ENCODE measurements at places on chromosomes 3 and 15.
A peak's percentile ranks its signal among the peaks of the same experiment; 100 is the strongest.

GRCh38 chr3:170776887-170777563 lies 93.0 kb downstream of the RPL22L1 start:
- no peak for DNase-seq

DNA sequence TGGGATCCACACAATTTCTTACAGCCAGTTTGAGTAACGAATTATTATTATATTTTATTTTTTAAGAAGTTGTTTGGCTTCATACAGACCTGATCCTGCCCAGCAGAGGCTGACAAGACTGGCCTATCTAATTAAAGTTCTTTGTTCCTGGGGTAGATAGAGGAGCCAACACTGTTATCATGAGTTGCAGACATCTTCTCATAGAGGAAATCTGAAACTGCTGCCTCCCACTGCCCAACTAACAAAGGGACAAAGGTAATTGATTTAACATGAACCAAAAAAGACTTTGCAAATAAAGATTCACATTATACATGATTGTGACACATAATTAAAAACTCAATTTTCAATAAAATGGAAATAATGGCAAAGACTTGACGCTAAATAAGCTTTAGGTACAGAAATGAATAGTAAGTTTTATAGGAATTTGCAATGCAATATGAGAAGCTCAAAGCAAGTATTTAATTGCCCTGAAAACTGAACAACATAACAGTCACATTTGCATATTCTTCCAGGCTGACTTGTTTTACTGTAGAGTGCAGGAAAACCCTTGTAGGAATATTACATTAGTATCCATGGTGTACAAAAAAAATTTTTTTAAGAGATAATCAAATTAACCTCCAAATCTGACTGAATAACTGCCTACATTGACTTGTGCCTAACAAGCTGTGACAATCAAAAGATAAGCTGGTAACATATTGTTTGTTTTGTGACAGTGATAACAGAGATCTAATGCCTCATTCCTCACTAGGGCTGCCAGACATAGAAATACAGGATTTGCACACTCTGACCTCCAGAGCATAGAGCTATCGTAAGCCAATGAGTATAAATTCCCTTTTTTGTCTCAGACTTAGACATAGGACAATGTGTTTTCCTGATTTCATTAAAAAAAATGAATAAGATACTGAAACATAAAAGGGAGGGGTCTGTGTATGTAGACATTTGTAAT lies 273.2 kb downstream of the MFSD1 start:
- no peak for DNase-seq

GRCh38 chr3:24846286-24846860 lies 351.7 kb upstream of the THRB start:
- no peak for DNase-seq

- no peak for DNase-seq
These were observed 165.9 kb downstream of the STAC start for GRCh38 chr3:36546226-36546625.

DNA sequence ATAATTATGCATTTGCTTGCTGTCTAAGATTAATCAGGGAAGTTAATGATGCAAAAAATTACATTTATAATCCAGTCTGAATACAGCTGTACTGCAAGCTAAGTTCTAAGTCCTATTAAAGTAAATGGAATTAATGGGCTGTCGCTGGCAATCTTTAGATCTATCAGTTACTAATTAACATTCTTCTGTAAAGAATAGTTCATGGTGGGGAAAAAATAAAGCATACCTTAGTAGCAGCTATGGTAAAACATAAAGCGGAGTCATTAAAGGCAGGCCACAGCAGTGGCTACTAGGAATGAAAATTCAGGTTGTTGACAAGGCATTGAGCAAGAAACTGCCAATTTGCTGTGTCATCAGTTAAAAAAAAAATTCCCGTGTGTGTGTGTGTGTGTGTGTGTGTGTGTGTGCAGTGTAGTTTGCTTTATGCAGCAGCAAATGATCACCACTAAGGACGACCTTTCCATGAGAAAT lies 129.8 kb downstream of the ZNF385D start:
- DNase-seq: no peak

- no peak for DNase-seq
These were observed 28.8 kb downstream of the WNT5A start for GRCh38 chr3:55458181-55458790.

- DNase-seq: no peak
These were observed 224.1 kb upstream of the TPRG1 start for GRCh38 chr3:188947401-188948280.

DNA sequence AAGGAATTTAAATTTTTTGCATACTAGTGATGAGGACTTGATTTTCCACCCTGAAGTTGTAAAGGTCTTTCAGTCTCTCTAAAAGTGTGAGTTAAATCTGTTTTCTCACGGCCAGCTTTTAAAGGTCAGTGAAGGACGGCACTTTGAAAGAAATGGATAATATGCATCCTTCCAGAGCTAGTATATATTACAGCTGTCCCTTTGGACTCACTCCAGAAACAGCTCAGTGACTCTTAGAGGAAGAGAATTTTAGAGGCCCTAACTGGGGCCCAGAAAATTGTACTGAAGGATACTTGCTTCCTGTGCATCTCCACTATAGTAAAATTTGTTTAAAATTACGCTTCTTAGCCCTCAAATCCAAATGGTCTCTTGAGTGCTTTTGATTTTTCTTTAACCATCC lies 41.6 kb downstream of the PIK3CA start:
- DNase-seq: no peak

DNA sequence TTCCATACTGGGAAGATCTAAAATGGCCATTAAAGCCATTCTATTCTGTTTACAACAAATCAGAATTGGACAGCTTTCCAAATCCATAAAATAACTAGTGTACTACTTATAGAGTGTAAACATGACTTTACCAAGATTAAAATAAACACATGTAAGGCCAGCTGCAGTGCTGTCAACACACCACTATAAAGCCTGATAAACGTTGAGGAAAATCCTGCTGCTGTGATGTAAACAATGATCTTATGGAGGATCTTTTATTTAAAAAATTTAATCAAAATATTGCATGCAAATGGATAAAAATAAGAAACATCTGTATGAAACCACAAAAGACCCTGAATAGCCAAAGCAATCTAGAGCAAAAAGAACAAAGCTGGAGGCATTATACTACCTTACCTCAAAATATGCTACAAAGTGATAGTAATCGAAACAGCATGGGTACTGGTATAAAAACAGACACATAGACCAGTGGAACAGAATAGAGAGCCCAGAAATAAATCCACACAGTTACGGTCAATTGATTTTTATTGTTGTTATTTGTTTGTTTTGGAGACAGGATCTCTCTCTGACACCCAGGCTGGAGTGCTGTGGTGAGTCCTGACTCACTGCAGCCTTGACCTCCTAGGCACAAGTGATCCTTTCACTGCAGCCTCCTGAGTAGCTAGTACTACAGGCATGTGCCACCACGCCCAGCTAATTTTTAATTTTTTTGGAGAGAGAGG lies 428.8 kb upstream of the C2CD4B start:
- DNase-seq: no peak

DNA sequence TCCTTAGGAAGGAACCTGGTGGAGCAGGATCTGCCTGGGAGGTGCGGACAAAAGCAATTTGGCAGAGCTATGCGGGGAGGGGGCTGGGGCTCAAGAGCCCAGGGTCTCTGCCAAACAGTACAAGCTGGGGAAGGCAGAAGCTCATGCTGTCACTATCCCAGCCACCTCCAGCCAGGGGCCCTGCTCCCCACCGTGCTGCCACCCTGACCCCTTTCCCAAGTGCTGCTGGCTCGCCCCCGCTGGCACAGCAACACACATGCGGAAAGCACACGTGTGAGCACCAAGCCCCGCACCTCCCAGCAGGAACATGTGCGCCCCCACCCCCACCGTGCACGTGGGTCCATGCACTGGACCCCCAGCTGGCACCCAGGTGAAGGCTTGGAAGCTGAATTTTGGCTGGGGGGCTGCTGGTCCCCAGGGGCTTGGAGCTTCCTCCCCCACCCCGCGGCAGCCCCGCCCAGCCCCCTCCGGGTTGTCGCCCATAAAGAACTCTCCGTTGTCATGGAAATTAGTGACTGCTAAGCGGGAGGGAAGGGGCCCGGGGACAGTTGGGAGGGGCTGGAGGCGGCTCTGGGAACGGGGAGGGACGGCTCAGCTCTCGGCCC lies 742 bp downstream of the CAMKV start:
- no peak for DNase-seq

DNA sequence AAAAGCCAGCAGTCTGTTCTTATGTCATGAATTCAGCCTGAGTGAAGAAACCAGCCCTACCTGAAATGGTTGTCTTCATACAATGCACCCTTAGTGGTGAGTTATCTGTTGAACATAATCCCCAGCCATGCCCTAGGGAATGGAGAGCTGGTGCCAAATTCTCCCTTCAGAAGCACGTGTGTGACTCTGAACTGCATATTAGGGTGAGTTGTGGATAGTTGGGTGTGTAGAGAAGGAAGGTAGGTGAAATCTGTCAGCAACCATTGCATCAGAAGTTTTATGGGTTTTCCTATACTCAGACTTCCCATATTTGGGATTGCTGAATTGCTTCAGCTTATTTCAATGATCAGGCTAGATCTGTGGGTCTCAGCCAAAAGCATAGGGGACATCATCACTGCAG lies 46.5 kb upstream of the TP63 start:
- no peak for DNase-seq

GRCh38 chr3:193996641-193997089 lies 139.3 kb upstream of the HES1 start:
- DNase-seq: no peak

GRCh38 chr3:139182143-139182542 lies 137.5 kb upstream of the PRR23C start:
- DNase-seq: no peak

DNA sequence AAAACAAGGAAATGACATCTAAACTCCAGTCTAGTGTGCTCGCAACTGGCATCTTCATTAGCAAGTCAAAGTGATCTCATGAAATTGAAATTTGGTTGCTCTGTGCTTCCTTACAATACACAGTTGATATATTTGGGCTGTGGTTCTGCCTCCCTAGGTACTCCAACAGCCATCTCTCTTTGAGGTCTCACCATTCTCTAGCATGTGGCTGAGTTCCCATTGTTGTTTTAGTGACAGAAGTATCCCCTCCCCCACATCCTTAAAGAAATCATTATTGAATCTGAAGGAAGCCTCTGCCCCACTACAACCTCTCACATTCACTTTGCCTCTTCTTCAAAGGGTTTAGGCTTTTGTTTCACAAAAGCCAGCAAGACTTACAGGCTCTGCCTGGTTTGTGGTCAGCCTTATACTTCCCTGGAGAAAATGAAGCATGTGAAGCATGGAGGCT lies 516.5 kb downstream of the NLGN1 start:
- no peak for DNase-seq

- no peak for DNase-seq
These were observed 591.5 kb upstream of the CFAP20DC start for GRCh38 chr3:59641169-59641899.

GRCh38 chr3:7843441-7843840 lies 658.2 kb upstream of the LMCD1 start:
- DNase-seq: no peak

- no peak for DNase-seq
These were observed 241.4 kb upstream of the EOMES start for GRCh38 chr3:27963519-27963918.

- DNase-seq: no peak
These were observed 143.8 kb downstream of the GMNC start for GRCh38 chr3:190718671-190719070.

DNA sequence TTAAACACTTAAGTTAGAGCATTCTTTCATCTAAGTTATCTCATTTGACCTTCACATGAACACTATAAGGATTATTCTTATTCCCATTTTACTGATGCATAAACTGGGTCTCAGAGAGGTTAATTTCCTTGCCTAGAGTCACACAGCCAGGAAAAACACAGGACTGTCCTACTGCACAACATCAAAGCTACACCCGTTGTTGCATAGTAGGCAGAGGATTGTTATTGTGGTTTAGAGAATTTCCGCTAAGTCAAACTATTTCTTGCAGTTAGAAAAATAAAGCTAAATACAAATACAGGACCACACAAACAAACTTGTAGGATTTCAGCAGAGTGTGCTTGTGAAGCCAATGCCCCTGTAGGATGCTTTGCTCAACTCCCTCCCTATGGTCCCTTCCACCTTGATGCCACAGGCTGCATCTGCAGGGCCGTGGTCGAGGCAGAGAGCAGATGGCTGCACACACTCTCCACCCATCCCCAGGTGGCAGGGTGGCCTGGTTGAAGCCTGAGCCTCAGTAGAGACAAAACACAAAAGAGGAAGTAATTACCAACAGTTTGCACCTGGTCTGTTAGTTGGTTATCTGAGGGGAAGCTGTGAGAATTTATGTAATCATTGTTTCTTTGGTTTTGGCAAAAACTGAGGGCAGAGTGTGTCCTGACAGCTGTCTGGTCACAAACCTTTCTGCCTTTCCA lies 41.1 kb upstream of the SKOR1 start:
- peak; percentile 54 for DNase-seq

GRCh38 chr15:41424809-41425208 lies 7.9 kb downstream of the RTF1 start:
- no peak for DNase-seq

- no peak for DNase-seq
These were observed 29.1 kb upstream of the ABHD10 start for GRCh38 chr3:111949712-111950111.

DNA sequence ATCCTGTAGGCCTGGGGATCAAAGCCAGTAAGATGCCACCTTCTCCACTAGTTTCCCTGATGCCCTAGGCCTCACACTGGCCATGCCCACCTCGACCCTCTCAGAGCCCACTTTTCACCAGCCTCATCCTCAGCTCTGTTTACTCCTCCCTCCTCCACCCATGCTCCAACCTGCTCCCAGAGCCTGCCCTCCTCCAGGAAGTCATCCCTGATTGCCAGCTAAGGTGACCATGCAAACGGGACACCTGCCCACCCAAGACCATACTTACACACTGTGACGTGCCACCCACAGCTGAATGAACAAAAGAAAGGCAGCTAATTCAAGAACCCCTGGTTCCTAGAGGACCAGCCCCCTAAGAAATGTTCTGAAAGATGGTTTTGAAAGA lies 9.1 kb downstream of the PLCD1 start:
- no peak for DNase-seq

DNA sequence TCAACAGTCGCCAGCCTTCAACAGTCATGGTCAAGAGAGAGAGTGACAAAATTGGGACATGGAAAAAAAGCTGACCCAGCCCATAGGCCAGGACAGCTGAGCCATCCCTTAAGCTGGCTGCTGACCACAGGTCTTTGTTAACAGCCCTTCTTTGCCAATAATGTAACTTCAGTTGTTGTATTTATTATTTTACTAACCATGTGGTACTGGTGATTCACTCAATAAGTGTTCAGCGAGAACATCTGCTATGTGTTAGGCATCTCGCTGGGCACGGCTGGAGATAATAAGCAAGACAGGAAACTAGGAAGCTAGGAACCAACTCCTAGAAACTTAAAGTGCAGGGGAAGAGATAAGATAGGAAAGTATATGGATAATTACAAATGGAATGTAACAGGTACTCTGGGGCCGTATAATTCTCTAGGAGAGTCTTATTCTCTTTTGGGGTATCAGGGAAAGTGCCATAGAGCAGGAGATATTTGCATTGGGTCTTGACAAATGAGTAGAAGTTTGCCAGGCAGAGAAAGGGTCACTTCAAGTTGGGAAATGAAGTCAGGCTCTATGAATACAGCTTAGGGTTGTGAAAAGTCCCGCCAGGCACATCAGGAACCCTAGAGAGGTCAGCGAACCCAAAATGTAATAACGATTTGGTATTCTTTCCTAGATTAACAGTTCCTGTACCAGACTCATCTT lies 84.0 kb upstream of the TRA2B start:
- no peak for DNase-seq
